Activated CD4-positive, alpha-beta T cell treated with anti-CD3 and anti-CD28 coated beads, Interleukin-2, amount 10 ng/mL, durations not matched to agents 7 days and 5 days (primary cell): ENCODE measurements at places on chromosomes 11 and 22. TPM values are rescaled to one million over a fixed set of nuclear protein-coding genes. Genes with fewer than 3 reads are reported as not detected.

DNA sequence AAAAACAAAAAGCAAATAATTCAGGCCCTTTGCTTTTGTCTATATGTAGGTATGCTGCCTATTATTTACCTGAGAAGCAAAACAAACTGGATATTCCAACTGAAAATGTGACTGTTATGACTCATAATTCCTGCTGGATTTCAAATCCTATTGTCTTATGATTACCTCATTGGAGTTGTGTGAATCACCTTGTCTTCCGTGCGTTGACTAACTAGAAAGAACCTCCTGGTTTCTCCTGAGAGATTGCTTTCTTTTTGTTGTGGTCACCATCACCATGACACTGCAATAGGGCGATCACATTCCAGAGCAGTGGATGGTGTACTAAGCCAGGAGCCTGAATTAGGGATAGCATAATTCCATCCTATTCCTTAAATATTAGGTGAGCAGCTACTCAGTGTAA is 23.0 kb upstream of the EXPH5 start:
- peaks cover 2% of the 10 kb centered on the region for H3K4me1 ChIP-seq
- no peak for DNase-seq
- H3K27ac ChIP-seq = no peak overlapping the region

GRCh38 chr11:10319702-10320558 is 15.1 kb downstream of the ADM start:
- no peaks in the 10 kb centered on the region for H3K36me3 ChIP-seq
- no peak overlapping the region for H3K27ac ChIP-seq
- no peak overlapping the region for H3K4me3 ChIP-seq
- peaks cover 10% of the 10 kb centered on the region for H3K27me3 ChIP-seq
- no peak for DNase-seq

DNA sequence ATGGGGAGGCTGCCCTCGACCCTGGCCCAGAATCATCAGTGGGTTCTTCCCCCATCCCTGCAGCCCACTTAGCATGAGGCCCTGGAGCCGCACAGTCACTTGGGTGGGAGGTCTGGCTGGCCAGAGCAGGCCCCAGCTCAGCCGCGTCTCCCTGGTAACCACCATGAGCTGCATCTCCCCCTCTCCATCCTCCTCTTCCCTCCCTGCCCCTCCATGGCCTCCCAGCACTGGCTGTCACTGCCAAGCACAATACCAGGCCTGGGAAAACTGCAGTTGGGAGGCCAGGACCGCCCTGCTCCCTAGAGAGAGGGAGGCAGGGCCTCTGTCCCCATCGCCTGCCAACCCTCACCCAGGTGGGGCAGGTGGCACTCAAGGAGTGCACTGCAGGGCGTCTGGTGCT is 8.0 kb downstream of the CSDC2 start:
- H3K4me3 ChIP-seq = no peak overlapping the region
- no peaks in the 10 kb centered on the region for H3K27me3 ChIP-seq
- no peak overlapping the region for H3K27ac ChIP-seq
- DNase-seq = no peak

DNA sequence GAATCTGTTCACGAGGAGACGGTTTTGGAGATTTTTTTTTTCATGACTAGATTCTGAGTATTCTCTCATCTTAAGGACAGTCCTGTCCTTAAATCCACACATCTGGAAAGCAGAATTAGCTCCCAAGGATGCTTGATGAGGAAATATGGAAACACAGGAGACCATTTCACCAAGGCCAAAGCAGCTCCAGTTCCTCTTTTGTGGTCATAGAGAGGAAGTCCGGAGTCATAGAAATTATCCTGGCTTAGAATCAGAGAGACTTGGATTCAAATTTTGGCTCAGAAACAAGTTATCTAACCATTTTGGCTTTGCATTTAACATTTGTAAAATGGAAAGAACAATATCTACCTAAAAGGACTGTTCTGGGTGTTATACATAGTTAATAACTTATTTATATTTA is 7.3 kb upstream of the TEAD1 start:
- H3K36me3 ChIP-seq = no peaks in the 10 kb centered on the region
- DNase-seq = no peak
- H3K27ac ChIP-seq = no peak overlapping the region
- peaks cover 43% of the 10 kb centered on the region for H3K27me3 ChIP-seq

GRCh38 chr11:92769112-92769511 is 200.3 kb upstream of the MTNR1B start:
- no peaks in the 10 kb centered on the region for H3K36me3 ChIP-seq
- peaks cover 10% of the 10 kb centered on the region for H3K4me1 ChIP-seq
- H3K27ac ChIP-seq = no peak overlapping the region
- H3K27me3 ChIP-seq = peaks cover 15% of the 10 kb centered on the region

- no peak overlapping the region for H3K27ac ChIP-seq
- no peak overlapping the region for H3K4me3 ChIP-seq
- H3K27me3 ChIP-seq = no peaks in the 10 kb centered on the region
- H3K36me3 ChIP-seq = peaks cover 9% of the 10 kb centered on the region
- H3K4me1 ChIP-seq = no peaks in the 10 kb centered on the region
- DNase-seq = no peak
Measured at GRCh38 chr11:986270-986951, 50.1 kb downstream of the MUC6 start.

DNA sequence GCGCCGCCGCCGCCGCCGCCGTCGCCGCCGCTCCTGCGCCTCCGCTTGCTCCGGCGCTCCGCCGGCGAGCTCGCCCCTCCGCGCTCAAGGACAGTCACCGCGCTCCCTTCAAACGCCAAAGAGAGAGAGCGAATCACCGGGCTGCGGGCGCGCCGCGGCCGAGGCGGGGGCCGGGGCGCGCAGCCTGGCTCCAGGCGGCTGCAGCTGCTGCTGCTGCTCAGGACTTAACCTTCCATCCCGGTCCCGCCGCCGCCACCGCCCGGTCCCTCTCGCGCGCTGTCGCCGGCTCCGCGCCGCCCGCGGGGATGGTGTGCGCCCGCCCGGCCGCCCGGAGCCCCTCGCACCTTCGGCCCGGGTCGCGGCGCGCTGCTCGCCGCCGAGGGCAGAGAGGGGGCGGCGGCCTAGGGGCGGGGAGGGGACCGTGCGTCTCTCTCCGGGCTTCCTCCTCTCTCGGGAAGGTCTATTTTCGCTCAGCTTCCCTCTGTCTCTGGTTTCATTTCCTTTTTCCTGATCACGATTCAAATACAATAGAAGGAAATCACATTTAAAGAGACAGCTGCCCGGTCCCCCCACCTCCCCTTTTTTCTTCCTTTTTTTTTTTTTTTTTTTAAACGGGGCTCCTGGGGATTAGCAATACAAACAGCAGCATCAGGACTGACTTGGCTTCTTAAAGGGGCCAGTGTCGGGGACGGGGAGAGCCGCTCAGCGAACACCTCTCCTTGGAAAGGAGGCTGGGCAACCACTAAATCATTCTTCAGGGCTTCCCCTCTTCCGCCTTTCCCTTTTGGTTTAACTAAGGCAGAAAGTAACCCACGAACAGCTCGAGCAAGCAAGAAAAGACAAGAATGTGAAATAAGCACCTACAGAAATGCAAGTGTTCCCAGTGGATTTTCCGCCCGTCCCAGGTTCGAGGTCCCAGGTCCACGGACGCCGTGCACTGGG is 22.1 kb downstream of the LMO2 start:
- peak overlapping the region; percentile 72 for H3K4me3 ChIP-seq
- peaks cover 7% of the 10 kb centered on the region for H3K4me1 ChIP-seq
- no peak for DNase-seq
- no peaks in the 10 kb centered on the region for H3K36me3 ChIP-seq
- no peak overlapping the region for H3K27ac ChIP-seq

- H3K4me3 ChIP-seq = peak overlapping the region; percentile 70
- no peaks in the 10 kb centered on the region for H3K27me3 ChIP-seq
- H3K4me1 ChIP-seq = peaks cover 52% of the 10 kb centered on the region
- H3K36me3 ChIP-seq = peaks cover 23% of the 10 kb centered on the region
- peak; percentile 97 for DNase-seq
Measured at GRCh38 chr11:65546217-65546958, 11.8 kb downstream of the LTBP3 start.

GRCh38 chr11:113984781-113985180 is 9.9 kb downstream of the HTR3A start:
- H3K27me3 ChIP-seq = peaks cover 4% of the 10 kb centered on the region
- no peak overlapping the region for H3K27ac ChIP-seq
- no peak for DNase-seq
- H3K36me3 ChIP-seq = no peaks in the 10 kb centered on the region
- no peaks in the 10 kb centered on the region for H3K4me1 ChIP-seq
- no peak overlapping the region for H3K4me3 ChIP-seq

DNA sequence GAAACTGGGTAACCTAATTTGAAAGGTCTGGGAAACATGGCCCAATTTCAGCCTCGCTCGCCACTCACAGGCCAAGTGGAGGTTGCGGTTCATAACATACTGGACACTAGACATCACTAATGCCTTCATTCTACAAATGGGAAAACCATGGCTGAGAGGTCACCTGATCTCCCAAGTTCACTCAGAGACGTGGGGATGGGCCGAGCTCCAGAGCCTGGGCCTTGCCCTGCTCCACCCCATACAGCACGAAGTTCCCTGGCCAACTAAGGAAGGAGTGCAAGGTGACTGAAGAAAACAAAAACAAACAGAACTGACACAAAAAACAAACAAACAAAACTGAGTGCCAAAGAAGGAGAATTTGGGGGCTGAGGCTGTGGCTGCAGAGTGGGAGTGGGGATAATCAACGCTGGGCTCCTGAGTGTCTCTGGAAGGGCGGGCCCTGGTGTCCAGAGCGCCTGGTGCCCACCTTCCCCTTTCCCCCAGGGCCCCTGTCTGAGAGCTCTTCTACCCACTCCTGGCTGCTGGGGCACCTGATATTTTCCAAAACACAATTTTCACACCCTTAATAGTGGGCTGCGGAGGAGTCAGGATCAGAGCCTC is 46.5 kb upstream of the ADA2 start:
- no peaks in the 10 kb centered on the region for H3K36me3 ChIP-seq
- peaks cover 37% of the 10 kb centered on the region for H3K4me1 ChIP-seq
- H3K4me3 ChIP-seq = no peak overlapping the region
- no peaks in the 10 kb centered on the region for H3K27me3 ChIP-seq
- DNase-seq = no peak
- H3K27ac ChIP-seq = peak overlapping the region; percentile 54

GRCh38 chr11:29657709-29658108 is 359.1 kb downstream of the KCNA4 start:
- DNase-seq = no peak
- H3K27me3 ChIP-seq = no peaks in the 10 kb centered on the region
- H3K36me3 ChIP-seq = no peaks in the 10 kb centered on the region
- no peak overlapping the region for H3K27ac ChIP-seq
- no peak overlapping the region for H3K4me3 ChIP-seq
- H3K4me1 ChIP-seq = no peaks in the 10 kb centered on the region

- H3K4me3 ChIP-seq = no peak overlapping the region
- no peak for DNase-seq
- H3K27me3 ChIP-seq = no peaks in the 10 kb centered on the region
Measured at GRCh38 chr22:50361222-50361621, 18.1 kb downstream of the PPP6R2 start.

DNA sequence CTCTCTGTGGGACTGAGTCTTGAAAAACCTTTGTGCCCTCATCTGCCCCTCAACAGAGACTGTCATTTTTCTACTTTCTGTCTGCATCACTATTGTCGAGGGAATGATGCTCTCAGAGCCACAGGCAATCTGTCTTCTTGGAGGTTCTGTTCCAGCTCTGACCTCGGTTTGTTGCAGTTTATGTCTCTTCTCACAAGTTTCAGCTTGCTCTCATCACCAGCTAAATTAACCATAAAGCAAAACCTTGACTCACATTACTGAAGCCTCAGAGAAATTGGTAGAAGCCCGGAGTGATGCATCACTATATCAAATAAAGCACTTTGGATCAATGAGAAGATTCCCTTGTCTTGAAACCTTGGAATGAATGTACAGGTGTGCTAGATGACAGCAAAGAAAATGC is 60.6 kb upstream of the BLID start:
- no peak overlapping the region for H3K4me3 ChIP-seq
- no peaks in the 10 kb centered on the region for H3K27me3 ChIP-seq
- no peak for DNase-seq
- no peaks in the 10 kb centered on the region for H3K36me3 ChIP-seq

DNA sequence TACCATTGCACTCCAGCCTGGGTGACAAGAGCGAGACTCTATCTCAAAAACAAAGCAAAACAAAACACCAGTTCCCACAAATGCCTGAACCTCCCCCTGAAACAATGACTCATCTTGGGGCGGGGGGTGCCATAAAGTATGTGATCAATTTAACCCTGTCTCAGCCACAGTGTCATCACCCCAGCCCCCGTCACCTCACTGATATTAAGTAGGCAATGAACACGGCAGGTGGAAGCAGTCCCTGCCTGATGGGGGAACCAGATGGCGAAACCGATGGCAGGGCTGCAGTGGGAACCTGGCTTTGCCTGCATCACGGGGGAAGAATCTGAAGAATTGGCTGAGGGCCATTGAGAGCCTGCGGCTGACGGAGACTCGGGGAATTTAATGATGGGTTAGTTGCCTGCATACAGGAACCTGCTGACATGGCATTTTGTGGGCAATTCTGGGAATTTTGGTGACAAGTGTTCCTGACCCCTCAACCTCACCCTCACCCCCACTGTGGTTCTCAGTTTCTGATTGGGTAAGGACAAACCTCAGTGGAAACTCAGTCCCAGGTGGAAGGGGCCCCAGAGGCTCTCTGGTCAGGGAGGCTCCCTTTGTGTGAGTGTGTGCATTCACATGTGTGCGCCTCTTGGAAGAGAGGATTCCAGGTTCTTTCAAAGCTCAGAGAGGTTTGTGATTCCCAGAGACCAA is 39.1 kb upstream of the SHISAL1 start:
- peaks cover 3% of the 10 kb centered on the region for H3K27me3 ChIP-seq
- no peak overlapping the region for H3K27ac ChIP-seq
- H3K36me3 ChIP-seq = no peaks in the 10 kb centered on the region
- H3K4me3 ChIP-seq = no peak overlapping the region

DNA sequence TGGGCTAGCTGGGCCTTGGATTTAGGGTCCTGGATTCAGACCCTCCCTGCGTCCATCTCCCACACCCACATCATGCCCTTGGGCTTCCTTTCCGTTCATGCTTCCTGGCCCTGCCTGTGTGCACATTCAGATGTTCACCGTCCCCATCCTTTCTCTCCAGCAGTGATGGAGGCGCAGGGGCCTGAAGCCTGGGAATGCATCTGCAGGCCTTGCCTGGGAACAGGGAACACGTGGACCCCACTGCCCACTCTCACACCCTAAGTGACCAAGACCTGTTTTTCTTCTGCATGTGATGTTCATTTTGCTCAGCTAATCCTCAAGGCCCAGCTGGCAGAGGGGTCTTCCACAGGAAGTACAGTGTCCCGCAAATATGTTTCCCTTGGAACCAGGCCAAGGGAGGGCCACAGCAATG is 91.6 kb upstream of the PARVA start:
- H3K4me3 ChIP-seq = no peak overlapping the region
- DNase-seq = no peak
- H3K4me1 ChIP-seq = peaks cover 13% of the 10 kb centered on the region
- peaks cover 2% of the 10 kb centered on the region for H3K27me3 ChIP-seq
- H3K27ac ChIP-seq = no peak overlapping the region

GRCh38 chr11:108496643-108497256 is 1.4 kb downstream of the POGLUT3 start:
- peaks cover 21% of the 10 kb centered on the region for H3K36me3 ChIP-seq
- peak overlapping the region; percentile 100 for H3K27ac ChIP-seq
- H3K4me1 ChIP-seq = peaks cover 38% of the 10 kb centered on the region
- DNase-seq = no peak
- H3K27me3 ChIP-seq = no peaks in the 10 kb centered on the region

Gene TRPC6
- total RNA-seq = not detected

Gene OR5B21
- 0.37 TPM for total RNA-seq

Gene DGAT2
- 0.99 TPM for total RNA-seq

Gene RASSF10
- not detected for total RNA-seq

Gene FAM83F
- 0.05 TPM for total RNA-seq

Gene GAB4
- total RNA-seq = not detected

Gene RIMBP3C
- not detected for total RNA-seq
